ENCODE measurements at places on chromosomes 5 and 9.

DNA sequence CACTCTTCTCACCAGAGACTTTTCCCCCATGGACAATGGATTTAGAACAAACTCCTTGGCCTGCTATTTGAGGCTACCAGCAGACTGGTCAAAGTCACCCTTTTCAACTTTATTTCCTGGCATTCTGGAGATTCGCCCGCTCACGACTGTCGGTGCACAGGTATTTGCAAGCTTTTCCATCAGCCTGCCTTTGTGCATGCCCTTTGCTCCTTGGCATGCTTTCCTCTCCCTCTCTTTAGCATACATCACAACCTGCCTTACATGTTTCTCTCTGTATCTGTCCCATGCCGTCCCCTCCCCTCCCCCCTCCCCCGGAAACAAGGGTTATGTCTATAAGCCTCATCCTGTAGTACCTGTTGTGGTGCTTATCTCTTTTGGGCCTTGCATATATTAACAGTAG, 257.1 kb downstream of the AOPEP start:
- DNase-seq, result no peak

DNA sequence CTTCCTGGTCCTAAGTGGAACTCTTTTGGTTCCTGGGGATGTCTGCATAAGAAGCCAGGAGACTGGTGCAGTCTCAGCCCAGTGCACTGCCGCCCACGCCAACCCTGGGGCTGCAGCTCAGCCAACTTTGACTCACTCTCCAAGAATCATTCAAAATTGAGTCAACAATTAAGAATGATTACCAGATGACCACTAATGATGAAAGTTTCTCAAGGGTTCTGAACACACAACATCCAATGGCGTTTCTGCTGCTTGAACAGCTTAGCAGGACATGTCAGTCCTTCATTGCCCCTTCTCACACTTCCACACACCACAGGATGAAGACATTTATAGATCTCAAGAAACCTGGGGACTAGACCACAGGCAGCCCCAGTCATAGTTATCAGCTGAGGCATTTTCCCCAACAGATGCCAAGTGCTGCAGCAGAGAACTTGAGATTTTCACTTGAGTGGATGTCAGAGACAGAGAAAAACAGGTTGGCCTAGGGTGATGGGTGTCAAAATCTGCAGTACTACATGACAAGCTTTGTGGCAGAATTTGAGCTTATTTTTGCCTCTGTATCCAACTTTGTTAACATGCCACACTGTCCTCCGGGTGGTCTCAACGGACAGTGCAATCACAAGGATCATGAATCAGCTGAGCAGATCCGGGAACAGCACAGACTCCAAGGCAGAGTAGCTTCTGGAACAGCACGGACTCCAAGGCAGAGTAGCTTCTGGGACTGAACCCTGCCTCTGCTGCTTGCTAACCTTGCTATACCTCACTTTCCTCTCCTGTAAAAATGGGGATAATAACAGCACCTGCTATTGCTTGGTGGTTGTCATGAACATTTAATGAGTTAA, 356.1 kb downstream of the SPOCK1 start:
- DNase-seq, result no peak

DNA sequence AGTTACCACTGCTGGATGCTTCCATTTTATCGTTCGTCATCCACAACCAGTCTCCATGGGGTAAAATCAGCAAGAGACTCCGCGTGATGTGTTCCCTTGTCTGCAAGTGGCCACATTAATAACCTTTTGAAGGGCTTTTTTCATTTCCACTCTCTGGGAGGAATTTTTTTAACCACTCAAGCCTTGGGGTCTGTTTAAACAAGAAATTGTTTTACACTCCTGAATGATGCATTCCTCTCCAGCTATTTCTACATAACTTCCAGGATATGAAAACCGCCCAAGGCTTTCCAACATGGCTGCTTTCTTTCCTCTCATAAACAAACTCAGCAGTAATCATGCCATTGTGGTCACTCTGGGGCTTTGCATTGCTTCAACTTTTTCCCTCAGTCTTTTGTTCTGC, 217.2 kb upstream of the DAPK1 start:
- no peak for DNase-seq

- no peak for DNase-seq
Observed at GRCh38 chr5:149063017-149063687, at the start of gene SH3TC2. Gene SH3TC2 (minus strand): TSS chr5:149063062. CDS start chr5:149063022, 40 bp downstream.

DNA sequence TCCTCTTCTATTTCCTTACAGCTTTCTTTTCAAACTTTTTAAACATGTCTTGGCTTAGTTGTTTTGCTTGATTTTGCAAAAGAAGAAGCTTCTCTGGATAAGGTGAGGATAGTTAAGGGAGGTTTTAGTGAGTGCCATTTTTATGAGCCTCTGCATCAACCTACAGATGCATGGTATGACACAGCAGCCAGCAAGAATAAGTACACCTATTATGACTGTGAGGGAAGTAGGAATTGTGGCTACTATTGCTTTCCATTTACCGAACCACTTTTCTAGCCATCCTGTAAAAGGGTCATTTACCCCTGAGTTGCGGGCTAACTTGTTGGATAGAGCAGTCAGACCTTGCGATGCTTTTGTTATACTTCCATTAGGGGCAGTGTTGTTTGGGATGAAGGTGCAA, 7.0 kb upstream of the TUT7 start:
- DNase-seq, result no peak

DNA sequence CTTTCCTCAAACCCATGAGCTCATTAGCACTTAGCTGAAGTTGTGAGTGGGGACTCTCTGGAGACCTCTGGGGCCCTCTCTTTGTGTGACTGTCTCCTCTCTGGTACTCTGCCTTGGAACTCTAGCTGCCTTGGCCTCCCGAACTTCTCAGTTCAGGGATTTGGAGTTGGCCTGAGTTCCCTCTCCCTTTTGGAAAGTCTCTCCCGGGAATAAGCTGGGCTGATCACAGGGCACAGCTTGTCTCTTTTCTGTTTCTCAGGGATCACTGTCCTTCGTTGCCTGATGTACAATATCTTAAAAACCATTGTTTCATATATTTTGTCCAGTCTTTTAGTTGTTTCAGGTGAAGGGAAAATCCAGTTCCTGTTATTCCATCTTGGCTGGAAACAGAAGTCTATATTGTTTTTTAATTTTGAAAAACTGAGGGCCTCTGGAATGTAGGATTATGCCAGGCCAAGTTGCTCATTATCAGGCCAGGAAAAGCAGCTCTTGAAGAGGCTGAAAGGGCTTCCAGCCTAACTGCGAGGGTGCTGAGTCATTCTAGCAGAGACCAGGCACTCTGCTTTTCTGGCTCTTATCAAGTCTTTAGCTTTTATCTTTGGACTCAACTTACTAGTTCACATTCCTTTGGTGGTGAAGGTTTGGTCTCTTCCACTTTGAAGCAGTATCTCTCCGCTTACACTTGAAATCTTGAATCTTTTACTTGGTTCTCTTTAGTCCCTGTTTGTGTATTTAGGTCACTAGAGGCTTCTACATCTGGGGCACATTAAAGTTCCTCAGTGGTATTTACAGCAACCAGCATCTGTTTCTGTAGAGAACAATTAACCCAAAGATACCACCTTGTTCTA, 8.4 kb upstream of the RGS3 start:
- DNase-seq, result no peak

- peak; percentile 66 for DNase-seq
Observed at GRCh38 chr9:130172161-130172857, at the start of gene NCS1. Gene NCS1 (plus strand): TSS chr9:130172404. CDS start chr9:130172664, 260 bp downstream.

DNA sequence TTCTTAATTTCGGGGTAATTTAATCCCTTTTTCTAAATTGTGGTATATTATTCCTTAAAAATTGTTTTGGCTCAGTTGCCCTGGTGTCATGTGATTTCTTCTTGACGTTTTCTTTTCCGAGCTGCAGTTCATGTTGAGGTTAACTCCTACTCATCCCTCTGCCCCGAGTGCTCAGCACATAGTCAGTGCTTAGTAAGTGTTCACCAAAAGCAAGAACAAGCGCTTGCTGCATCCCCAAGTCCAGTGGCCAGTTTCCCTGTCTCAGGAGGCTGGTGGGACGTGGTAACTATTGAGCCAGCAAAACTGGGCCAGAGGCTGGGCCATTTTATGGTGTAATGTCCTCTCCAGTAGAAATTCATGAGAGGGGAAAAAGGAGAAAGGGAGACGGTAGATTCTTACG, 23.3 kb downstream of the TRIO start:
- DNase-seq, result no peak

DNA sequence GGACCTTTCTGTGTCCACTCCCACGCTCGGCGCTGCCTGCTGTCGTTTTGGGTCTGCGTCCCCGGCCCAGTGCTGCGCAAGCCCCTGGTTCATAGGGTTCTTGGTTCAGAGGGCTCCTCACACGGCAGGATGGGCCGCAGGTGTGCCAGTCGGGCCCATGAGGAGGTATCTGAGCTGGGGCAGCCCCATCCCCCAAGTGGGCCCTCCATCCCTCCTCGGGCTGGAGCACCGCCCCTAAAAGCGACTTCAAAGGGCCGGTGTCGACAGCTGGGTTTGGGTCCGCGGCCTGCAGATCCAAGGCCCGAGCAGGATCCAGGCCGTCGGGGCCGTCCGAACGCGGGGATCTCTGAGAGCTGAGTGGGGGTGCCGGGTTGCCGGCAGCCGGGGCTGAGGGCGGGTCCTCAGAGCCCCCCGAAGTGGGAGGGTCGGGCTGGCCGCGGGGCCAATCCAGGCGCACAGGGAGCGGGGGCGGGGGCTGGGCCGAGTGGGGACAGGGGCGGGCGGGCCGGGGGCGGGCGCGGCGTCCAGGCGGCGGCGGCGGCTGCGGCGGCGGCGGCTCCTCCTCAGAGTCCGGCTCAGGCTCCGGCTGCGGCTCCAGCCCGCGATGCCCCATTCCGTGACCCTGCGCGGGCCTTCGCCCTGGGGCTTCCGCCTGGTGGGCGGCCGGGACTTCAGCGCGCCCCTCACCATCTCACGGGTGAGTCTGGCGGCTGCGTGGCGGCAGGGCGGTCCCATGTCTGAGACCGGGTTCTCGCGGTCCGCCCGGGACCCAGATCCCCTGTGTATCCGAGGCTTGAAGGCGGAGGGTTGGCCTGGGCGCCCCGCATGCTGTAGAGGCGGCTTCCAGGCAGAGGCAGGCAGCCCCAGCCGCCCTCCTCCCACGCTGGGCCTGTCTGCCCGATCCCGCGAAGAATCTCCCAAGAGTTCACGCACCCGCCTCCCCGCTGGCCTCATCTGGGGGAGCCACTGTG, at the start of gene PDLIM4:
Gene PDLIM4 (plus strand): TSS at position 566 of the 971 bp plus-strand sequence. CDS start 39 bp downstream, at position 605.
- peak; percentile 11 for DNase-seq

DNA sequence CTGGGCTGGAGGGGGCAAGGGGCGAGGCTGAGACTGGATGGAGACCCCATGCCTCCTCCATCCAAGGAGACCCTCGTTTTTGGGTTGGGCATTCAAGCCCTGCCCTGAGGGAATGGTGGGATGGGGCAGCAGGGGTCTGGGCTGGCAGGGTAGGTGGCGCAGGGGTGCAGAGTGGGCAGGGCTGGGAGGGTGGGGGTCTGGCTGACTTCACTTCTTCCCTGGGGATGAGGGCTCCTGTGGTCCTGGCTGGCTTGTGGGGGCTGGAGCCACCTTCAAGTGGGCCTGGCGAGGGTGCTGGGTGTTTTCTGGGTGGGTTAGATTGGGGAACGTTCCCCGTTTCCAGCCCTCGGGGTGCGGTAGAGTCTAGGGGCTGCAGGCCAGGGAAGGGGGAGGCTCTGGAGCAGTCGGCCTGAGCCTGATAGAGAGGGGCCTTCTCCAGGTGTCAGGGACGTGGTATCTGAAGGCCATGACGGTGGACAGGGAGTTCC, 412 bp downstream of the LCN1 start:
- DNase-seq, result no peak

- DNase-seq, result no peak
Observed at GRCh38 chr5:100576217-100576751, 41.1 kb downstream of the FAM174A start.

DNA sequence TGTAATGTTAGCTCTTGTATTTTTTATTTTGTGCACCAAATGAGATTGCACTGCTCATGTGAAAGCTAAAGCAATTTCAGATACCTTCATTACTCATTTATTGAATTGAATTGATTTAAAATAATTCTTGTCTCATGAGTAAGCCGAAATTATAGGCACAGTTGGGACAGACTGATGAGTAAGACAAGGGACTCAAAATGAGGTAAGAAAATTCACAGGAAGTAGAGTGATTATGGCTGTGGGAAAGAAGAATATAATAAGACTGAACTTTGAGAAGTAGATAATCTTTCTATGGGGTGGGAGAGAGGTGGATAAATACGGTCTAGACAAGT, 51.1 kb downstream of the NUDT12 start:
- no peak for DNase-seq

DNA sequence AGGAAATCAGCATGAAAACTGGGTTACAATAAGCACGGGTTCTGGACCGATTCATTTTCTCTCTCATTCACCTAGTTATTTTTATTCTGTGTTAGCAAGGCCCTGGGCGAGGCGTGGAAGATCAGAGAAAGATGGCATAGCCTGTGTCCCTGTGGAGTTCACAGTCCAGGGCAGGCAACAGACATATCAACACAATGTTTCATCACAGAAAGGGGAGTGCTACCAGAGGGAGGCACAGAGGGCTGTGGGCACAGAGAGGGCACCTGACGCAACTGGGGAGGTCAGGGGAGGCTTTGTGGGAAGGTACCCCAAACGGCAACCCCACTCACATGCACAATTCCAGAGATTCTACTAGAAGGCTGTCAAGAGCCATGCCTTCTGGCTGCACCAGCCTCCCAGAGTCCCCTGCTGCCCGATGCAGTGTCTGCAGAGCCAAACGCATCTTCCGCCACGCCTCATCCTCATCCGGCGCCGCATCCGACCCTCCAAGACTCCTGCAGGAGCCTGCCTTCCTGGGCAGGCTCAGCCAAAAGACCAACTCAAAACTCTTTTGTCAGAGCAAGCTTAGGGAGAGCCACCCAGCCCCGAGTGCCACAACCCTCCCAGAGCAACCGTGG, 1.4 kb downstream of the FAM193B start:
- no peak for DNase-seq

DNA sequence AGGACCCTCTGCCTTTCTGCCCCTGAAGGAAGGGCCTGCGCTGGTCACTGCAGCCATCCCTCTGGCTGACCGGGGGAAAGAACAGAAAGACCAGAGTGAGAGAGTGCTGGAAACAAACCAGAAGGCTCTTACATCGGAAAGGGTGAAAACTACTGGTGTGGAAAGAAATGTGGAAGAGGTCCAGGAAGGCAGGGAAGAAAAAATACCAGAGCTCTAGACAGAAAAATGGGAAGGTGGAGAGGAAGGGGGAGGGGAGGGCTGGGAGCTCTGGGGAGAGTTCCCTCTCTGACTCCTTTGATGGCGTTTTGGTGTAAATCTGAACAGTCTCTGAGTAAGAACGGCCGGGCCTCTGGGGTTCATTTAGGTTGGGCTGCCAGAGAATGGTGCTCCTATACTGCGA, 47.7 kb downstream of the COL23A1 start:
- DNase-seq, result no peak

GRCh38 chr5:141825241-141825671, 53.0 kb downstream of the PCDH1 start:
- no peak for DNase-seq

DNA sequence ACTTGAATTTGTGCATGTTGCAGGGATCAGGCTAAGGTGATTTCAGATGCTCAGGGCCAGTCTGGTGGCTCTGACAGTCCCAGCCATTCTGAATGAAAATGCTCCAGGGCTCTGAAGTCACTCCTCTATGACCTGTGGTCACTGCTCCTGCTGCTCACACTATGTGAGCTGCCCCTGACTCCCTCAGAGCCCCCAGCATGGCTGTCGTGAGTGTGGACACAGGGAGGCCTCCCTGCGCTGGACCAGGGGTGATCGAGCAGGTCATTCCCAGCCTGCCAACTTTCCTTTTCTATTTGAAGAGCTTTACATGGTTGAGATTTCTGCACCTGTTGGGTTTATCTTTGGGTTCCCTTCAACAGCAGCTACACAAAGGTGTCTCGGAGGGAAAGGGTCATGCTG, 74.5 kb downstream of the WNK2 start:
- no peak for DNase-seq

Measured in GM12891 (cell line).